Tibial nerve (tissue), 4 donors: ENCODE measurements at places on chromosomes 2 and 18. TPM values are rescaled to one million over a fixed set of nuclear protein-coding genes. Genes with fewer than 3 reads are reported as not detected.

The UCN gene
- 15.1 TPM for total RNA-seq

The DLX1 gene
- total RNA-seq: 0.44 TPM

The CTAGE1 gene
- total RNA-seq: not detected

The PROM2 gene
- 12.3 TPM for total RNA-seq

The ZNF236 gene
- 32.8 TPM for total RNA-seq

The RESP18 gene
- total RNA-seq: not detected

The COL4A3 gene
- 8.6 TPM for total RNA-seq

The HOXD13 gene
- 0.21 TPM for total RNA-seq

The ALS2 gene
- 35.8 TPM for total RNA-seq

The RAB17 gene
- 2.1 TPM for total RNA-seq

The CD207 gene
- not detected for total RNA-seq

The HOXD12 gene
- total RNA-seq: not detected

The CYRIA gene
- total RNA-seq: 3.3 TPM

The SLC4A5 gene
- 4.2 TPM for total RNA-seq

The CIB4 gene
- not detected for total RNA-seq

The MROH2A gene
- total RNA-seq: not detected

The LYPD6 gene
- 9.4 TPM for total RNA-seq

The SLC19A3 gene
- 49.8 TPM for total RNA-seq

The CCDC74A gene
- total RNA-seq: 29.5 TPM

The TBR1 gene
- not detected for total RNA-seq

The CCDC68 gene
- total RNA-seq: 3.9 TPM

The DSC2 gene
- total RNA-seq: 2.1 TPM

The DSC1 gene
- total RNA-seq: not detected

The CHMP3 gene
- total RNA-seq: 87.0 TPM

The SLC25A52 gene
- total RNA-seq: not detected

The MMADHC gene
- total RNA-seq: 58.2 TPM

The SLC4A3 gene
- total RNA-seq: 1.3 TPM

The GALNT13 gene
- total RNA-seq: 3.1 TPM

The TM4SF20 gene
- total RNA-seq: not detected

The PLCL1 gene
- 7.8 TPM for total RNA-seq

The PRKCE gene
- total RNA-seq: 19.2 TPM

The EPAS1 gene
- total RNA-seq: 191 TPM

The CAPN14 gene
- total RNA-seq: not detected

The MAPRE2 gene
- total RNA-seq: 30.1 TPM

The HOXD1 gene
- not detected for total RNA-seq

The GTF3C2 gene
- total RNA-seq: 54.0 TPM

The PIEZO2 gene
- total RNA-seq: 26.4 TPM

The NT5DC4 gene
- total RNA-seq: not detected

The SULT1C4 gene
- total RNA-seq: 2.4 TPM

The MREG gene
- total RNA-seq: 3.3 TPM

The ATOH8 gene
- 133 TPM for total RNA-seq

The HK2 gene
- total RNA-seq: 6.5 TPM

The CFAP65 gene
- total RNA-seq: not detected

The OR6B2 gene
- 5.7 TPM for total RNA-seq

The TMEM247 gene
- not detected for total RNA-seq
